ENCODE measurements at places on chromosomes 4 and X. TPM values are rescaled to one million over a fixed set of nuclear protein-coding genes. Genes with fewer than 3 reads are reported as not detected.

Gene PAGE5
- not detected for total RNA-seq

Gene ESX1
- not detected for total RNA-seq

Gene HTRA3
- 6.8 TPM for total RNA-seq

Gene REELD1
- total RNA-seq, result not detected

Gene MAGEA10
- total RNA-seq, result not detected

Gene TGIF2LX
- not detected for total RNA-seq

Gene NOX1
- total RNA-seq, result not detected

Gene DTHD1
- total RNA-seq, result not detected

Gene CACNA1F
- not detected for total RNA-seq

Gene SOD3
- total RNA-seq, result 66.9 TPM

Gene FAM47C
- total RNA-seq, result not detected

Gene DCAF4L1
- 0.12 TPM for total RNA-seq

Gene RASL11B
- total RNA-seq, result 0.35 TPM

Gene RPA4
- 0.45 TPM for total RNA-seq

Gene SGMS2
- 83.4 TPM for total RNA-seq

Gene CCNA2
- total RNA-seq, result 0.82 TPM

Gene HMGB3
- 3.6 TPM for total RNA-seq

Gene MAGEC1
- not detected for total RNA-seq

Gene SRP72
- total RNA-seq, result 95.9 TPM

Gene SERPINA7
- not detected for total RNA-seq

Gene TSPYL2
- 15.8 TPM for total RNA-seq

Gene AMER1
- 1.1 TPM for total RNA-seq

Gene RNF128
- 1.6 TPM for total RNA-seq

Gene HMX1
- not detected for total RNA-seq

Gene NUDT6
- 4.8 TPM for total RNA-seq

Gene STPG2
- 0.12 TPM for total RNA-seq

Gene BTK
- total RNA-seq, result not detected

Gene CXorf51A
- total RNA-seq, result not detected

Gene EFHC2
- 0.08 TPM for total RNA-seq

Gene PDGFC
- 37.8 TPM for total RNA-seq

Gene PABPC5
- total RNA-seq, result 0.82 TPM

Gene ZCCHC12
- not detected for total RNA-seq

Data from smooth muscle cell of the coronary artery (primary cell).